ENCODE measurements at places on chromosomes 13 and 19.

- DNase-seq = no peak
Measured at GRCh38 chr13:24280720-24281119, 28.7 kb upstream of the C1QTNF9 start.

DNA sequence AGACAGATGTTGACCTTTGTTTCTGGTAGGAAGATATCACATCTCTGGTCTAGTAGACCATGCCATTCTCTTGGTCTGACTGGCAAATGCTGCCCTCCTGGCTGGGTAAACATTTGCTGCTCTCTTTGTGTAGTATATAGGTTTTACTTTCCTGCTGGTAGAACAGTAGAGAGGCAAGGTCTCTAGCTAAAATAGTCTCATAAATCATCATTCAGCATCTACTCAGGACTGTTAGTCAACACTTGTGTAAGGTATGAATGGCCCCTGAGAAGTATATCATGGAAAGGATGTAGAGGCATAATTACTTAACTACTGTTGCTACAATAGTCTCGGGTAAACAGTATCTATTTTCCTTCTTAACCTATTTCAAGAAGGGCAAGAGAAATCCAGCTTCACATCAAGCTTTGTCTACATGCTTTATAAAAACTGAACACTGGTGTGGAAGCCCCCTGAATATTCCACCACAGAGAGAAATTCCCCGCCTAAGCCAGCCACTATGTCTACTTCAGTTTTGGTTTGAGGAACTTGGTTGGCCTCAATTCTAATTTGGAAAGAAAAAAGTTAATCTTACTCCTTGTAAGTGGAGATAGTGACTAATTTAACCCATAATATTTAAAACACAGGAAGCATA lies 18.4 kb upstream of the MYCBP2 start:
- no peak for DNase-seq

DNA sequence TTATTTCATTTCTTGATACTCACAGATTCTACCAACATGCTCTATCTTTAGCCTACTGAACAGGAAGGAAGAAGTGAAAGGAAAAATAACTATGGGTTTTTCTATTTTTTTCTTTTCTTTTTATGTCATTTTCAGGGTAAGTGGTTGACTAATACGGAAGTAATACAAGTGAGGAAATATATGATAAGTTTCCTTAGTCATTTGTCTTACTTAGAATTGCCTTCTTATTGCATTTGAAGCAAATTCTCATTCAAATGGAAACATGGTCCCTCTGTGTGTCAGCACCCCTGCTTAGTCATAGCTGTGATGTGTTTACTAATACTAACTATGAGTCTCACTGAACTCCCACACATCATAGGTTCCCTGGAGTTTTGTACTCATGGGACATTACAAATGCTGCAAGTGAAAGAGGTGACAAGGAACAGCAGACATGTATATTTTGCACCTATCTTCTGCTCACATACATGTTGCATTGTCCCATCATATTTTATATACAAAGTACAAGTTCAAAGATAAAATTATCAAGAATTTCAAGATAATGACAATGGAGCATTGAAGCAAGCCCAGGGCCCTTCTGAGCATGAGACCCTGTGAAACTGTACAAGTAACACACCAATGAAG lies 60.1 kb downstream of the DCT start:
- DNase-seq = no peak

DNA sequence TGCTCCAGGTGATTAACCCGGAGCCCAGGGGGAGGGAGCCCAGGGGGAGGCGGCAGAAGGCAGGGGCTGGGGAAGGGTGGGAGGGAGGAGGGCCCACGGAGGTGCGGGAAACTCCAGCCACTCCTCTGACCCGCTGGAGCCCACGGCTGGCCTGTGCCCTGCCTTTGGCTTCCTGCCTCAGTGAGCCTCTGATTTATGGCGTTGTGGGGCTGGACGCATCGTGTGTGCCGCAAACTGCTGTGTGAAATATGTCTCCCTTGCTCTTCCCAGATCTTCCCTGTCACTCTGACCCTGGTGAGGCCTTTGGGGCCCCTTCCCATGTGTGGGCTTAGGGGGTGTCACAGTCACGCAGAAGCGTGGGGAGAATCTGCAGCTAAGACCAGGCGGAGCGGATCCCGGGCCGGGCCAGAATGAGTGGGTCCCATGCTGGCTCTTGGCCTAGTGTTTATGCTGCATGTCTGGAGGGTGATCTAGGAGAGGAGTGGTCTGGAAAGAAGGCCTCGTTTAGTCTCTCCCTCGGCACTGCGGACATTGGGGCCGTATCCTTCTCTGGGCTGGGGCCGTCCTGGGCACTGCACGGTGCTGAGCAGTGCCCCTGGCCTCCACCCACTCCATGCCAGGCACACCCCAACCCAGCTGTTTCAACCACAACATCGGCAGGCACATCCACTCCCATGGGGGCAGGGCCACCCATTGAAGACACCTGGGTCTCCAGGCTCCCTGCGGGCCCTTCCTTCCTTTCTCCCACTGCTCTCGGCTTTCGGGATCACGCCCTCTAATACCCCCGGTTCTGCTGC lies 123.0 kb downstream of the KDM4B start:
- DNase-seq = no peak

GRCh38 chr13:28179974-28180373 lies 41.6 kb downstream of the PAN3 start:
- DNase-seq = no peak

- DNase-seq = no peak
Measured at GRCh38 chr19:55559684-55560083, 14.3 kb upstream of the SBK3 start.

DNA sequence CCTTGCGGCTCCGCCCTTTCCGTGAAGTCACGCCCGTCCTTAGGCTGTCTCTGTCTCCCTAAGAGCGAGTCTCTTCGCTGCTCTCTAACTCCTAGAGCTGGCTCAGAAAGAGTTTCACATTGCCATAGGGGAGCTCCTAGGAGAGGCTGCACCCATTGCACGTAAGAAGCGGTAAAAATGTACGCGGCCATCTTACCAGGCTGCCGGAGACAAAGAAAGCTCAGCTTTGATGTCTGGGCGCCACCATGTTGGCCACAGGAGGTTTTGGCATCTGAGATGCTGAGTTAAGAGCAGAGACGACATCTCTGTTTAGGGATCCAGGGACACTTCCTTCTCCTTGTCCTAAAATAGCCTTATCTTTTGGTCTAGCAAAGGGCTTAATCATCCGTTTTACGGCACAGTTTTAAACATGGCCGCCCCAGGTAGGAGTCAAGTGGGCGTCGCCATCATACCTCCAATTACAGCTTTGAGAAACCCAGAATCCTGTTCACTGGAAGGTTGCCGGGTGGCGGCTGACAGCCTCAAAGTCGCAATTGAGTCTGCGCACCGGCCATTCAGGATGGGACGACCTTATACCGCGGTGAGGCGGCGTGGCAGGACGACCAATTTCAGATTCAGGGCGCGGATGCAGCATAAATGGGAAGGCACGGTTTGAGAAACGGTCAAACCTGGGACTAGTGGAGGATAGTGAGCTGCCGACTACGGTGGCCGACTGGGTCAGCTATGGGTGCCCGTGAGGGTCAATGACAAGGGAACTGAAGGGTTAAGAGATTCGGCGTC lies at the start of gene ZNF793:
Gene ZNF793 (plus strand): TSS at position 553 of the 780 bp plus-strand sequence. CDS start 16,501 bp downstream, outside the sequence.
- DNase-seq = peak; percentile 59

- DNase-seq = no peak
Measured at GRCh38 chr19:1734321-1734966, 18.9 kb upstream of the ONECUT3 start.
